ENCODE measurements at places on chromosomes 16 and 17.

DNA sequence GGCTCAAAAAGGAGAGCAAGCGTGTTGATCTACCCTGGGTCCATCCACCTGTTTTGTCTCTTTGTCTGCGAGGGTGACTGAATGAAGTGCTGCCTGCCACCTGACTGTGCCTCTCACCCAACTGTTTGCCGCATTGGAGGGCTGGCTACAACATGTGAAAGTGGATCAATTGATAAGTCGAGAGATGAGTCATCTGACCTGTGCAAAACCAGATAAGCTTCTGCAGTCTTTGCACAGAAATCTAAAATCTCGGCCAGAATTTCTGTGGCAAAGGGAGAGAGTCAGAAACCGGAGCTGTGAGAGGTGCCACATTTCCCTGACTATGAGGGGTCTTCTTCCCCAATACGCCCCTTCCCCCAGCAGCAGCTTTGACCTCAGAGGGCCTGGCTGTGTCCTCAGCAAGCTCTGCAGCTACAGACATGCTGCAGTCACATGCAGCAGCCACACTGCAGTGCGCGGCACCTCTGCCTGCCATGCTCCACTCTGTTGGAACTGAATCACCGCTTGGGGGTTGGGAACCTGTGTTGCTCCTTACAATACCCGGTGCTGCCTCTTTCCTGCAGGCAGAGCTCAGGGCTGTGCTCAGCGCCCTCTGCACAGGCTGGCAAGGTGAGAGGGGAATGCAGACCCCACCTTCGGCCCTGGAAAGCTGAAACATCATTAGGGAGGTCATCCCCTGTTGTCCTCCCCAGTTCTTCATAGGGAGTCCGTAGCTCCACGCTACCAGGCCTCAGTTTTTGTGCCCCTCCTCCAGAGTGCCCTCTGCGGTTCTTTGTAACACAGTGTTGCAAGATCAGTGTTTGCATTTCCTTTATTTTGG lies 16.2 kb upstream of the HAS3 start:
- DNase-seq, result peak; percentile 58

- no peak for DNase-seq
Measured at GRCh38 chr16:3492356-3492755, 2.9 kb downstream of the C16orf90 start.

- DNase-seq, result no peak
Measured at GRCh38 chr17:65155622-65156021, 18.5 kb downstream of the RGS9 start.

DNA sequence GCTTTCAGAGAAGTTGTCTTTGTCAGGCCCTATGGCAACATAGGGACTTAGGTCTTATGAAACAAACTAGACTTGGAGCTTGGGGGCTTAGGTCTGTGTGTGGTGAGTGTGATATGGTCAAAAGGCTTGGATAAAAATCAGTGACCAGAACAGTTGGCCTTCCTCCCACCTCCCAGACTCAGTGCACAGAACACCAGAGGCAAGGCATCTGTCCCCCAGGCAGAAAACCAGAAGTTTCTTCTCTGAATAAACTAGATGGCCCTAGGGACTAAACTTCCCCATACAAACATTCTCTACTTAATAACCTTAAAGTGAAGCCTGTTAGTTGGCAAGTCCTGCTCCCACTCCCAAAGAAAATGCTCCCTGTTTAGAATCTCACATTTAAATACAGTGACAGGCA lies 39.2 kb upstream of the PMFBP1 start:
- DNase-seq, result no peak

- DNase-seq, result no peak
Measured at GRCh38 chr16:74563828-74564263, 43.1 kb downstream of the GLG1 start.

GRCh38 chr17:36727577-36727976 lies 126.2 kb downstream of the MRM1 start:
- DNase-seq, result no peak

DNA sequence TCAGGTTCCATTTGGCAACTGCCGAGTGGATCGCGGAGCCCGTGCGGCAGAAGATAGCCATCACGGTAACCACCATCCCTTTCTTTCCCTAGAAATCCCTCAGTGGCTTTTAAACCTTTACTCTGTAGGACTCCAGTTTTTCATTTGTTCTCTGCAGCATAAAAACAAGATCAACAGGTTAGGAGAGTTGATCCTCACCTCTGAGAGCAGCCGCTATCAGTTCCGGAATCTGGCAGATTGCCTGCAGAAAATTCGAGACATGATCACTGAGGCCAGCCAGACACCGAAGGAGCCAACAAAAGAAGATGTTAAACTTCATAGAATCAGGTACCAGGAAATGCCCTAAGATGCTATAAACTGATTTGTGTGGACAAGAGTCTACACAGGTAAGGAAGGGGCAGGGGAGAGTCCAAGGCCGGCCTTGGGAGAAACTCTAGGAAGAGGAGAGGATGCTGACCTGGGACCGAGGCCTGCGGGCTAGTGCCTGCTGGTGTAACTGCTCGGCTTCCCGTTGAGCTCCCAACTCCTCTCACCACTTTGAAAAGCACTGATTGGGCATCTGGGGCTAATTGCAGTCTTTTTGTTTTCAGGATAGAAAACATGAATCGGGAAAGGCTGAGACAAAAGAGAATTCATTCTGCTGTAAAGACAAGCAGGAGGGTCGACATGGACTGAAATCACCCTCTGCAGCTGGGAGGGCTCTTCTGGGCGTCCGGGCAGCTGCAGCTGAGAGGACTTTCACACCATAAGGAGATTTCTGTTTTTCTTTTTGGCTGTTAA lies 8.1 kb downstream of the MRPL58 start:
- no peak for DNase-seq

GRCh38 chr17:20216154-20216815 lies 207.1 kb downstream of the SPECC1 start:
- no peak for DNase-seq

DNA sequence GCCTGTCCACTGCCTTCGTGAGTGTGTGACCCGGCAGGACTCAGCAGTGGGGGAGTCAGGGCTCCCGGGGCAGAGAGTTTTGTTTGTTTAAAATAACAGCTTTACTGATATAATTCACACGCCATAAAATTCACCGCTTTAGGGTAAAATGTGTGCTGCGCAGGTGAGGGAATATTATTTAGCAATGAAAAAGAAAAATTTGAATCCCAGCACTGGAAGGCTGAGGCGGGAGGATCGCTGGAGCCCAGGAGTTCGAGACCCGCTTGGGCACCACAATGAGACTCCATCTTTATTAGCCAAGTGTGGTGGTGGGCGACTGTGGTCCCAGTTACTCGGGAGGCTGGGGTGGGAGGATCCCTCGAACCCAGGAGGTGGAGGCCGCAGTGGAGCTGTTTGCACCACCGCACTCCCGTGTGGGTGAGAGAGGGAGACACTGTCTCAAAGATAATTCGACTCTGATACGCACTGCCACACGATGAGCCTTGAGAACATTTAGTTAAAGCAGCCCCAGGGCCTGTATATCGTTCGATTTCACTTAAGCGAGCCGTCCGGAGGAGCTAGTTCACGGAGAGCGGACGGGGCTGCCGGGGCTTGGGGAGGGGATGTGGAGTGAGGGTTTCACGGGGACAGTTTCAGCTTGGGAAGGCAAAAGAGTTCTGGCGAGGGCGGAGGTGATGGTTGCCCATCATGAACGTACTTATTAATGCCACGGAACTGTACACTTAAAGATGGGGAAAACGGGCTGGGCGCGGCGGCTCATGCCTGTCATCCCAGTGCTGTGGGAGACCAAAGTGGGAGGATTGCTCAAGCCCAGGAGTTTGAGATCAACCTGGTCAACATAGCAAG lies 10.2 kb downstream of the TELO2 start:
- no peak for DNase-seq

DNA sequence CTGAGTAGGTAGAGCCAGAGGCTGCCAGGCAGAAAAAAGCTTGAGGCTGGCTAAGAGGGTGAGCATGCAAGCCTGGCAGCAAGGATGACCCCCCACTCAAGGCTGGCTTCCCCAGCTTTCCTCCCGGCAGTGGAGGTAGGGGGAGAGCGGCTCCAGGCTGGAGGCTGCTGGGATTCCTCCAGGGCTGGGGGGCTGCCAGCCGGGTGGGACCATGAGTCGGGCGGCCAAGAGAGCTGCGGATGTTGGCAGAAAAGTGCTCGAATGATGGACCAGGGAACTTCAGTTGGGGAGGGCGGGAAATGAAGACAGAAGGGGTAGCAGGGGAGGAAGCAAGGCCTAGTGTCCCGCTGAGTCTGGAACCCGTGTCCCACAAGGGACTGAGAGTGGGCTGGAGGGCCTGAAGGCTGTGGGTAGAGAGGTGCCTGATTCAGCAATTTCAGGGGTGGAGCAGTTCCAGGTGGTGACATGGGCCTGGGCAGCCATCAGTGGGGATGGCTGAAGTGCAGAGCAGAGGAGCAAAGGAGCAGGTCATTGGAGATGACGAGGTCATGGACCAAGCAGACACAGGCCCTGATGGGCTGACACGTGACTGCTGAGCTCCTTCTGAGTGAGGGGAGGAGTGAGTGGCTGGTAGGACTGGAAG lies 20.3 kb downstream of the HSD11B2 start:
- no peak for DNase-seq

DNA sequence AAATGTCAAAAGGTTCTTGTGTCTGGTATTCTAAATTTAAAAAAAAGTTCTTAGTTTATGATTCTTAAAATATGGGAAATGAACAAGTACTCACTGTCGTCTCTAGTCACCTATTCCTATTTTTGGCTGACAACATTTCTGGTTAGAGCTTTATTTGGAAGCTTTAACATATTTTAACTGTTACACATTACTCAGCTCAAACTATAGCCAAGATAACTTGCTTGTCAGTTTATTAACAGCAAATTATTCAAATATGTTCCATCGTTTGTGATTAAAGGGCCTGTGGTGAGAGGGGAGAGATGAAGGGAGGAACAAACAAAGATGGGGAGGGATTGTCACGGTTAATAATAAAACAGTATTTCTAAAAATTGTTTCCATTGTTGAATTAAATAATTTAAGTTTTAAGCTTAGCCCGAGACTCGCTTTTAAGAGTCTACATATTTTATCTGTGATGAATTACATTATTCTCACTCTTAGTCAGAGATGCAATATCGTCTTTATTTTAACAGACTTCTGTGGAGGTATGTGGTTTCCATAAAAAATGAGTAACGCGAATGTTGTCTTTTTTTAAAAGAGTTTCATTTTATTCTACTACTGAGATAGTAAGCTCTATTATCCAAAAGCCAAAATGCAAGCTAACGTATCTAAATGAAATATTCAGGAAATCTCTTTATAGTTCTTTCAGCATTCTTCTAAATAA lies 321.9 kb upstream of the PMFBP1 start:
- DNase-seq, result no peak

- no peak for DNase-seq
Measured at GRCh38 chr17:42880776-42881310, 19.8 kb upstream of the G6PC1 start.

- peak; percentile 71 for DNase-seq
Measured at GRCh38 chr17:16342979-16343378, 10.3 kb downstream of the CENPV start.

DNA sequence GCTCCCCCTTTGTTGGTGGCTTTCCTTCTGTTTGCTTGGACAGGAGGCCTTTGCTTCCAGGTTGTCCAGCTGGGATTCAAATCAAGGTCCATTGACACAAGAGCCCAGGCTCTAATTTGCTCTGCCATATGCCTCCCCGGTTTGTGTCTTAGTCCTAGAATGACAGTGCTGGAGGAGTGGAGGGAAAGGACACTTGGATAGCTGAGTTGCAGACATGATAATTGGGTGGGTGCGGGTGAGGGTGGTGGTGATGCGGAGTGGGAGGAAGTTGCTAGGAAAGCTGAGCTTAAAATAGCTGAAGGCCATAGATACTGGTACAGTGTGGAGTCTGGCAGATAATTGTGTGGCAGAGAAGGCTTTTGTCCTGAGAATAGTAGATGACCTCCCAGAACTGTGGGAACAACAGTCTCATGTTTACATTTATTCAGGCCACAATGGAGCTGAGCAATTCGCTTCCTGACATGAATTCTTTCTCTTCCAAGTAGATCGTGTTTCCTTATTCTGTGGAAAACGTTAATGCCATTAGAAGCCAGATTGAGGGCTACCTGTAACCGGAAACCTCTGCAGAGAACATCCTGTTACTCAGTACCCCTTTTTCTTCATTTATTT lies 23.8 kb downstream of the SEC14L1 start:
- DNase-seq, result no peak

GRCh38 chr16:82452004-82452756 lies 174.6 kb upstream of the CDH13 start:
- no peak for DNase-seq

DNA sequence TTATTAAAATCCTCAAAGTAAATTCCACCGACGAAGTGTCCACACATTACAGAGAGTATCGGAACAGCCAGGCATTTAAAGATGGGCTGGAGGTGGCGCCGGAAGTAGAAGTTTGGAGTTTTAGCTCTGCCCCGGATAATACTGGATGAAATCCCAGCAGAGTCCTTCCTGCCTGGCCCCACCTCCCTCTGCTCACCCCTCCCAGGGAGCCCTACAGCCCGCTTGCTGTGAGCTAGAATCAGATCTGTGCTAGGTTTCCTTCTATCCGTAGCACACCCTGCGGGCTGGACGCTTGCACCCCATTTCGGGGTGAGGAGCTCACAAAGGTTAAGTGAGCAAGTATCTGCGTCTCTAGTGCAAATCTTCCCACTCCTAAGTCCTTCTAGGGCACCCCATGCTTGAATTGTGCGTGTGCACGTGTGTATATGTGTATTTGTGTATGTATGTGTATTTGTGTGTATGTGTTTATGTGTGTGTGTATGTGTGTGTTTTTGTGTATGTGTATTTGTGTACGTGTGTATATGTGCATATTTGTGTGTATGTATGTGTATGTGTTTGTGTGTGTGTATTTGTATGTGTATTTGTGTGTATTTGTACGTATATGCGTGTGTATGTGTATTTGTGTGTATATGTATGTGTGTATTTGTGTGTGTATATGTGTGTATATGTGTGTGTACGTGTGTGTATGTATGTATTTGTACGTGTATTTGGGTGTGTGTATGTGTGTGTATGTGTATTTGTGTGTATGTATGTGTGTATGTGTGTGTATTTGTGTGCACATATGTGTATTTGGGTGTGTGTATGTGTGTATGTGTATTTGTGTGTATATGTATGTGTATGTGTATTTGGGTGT lies 61.4 kb downstream of the HAPSTR1 start:
- no peak for DNase-seq

- no peak for DNase-seq
Measured at GRCh38 chr16:9836118-9836736, 346.0 kb downstream of the GRIN2A start.

DNA sequence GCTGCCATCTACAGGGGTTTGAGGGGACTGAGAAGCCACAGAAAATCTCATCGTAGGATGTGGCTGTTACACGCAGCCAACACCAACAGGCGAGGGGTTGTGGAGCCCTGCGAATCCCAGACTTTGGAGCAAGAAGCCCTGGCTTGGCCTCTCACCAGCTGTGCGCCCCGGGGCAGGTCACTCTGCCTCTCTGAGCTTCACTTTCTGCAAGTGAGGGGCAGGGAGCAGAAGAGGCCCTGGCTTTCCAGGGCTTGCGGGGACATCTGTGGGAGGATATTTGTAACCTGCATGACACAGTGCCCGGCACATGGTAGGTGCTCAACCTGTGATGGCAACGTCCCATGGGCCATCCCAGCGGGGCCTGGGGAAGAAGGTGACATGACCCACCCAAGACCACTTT lies 32.9 kb upstream of the CIBAR2 start:
- DNase-seq, result no peak

GRCh38 chr17:65231086-65231485 lies 93.9 kb downstream of the RGS9 start:
- DNase-seq, result no peak

Data from NCI-H1694 (cell line).